Osteocyte (in vitro differentiated cells): ENCODE measurements at places on chromosomes 7 and 10. TPM values are rescaled to one million over a fixed set of nuclear protein-coding genes. Genes with fewer than 3 reads are reported as not detected.

The ECHDC3 gene
- total RNA-seq: 0.55 and 1.2 TPM in 2 replicates

The WNT16 gene
- total RNA-seq: 0.26 and 0.81 TPM in 2 replicates

The CCDC172 gene
- total RNA-seq: not detected in 2 replicates

The MSMB gene
- not detected in 2 replicates for total RNA-seq

The ASB10 gene
- total RNA-seq: not detected in 2 replicates

The PLAC9 gene
- total RNA-seq: 125 and 131 TPM in 2 replicates

The CUBN gene
- 1.4 and 1.7 TPM in 2 replicates for total RNA-seq

The LRGUK gene
- total RNA-seq: 0.13 and 0.30 TPM in 2 replicates

The GNAT3 gene
- not detected in 2 replicates for total RNA-seq

The C10orf143 gene
- total RNA-seq: 2.9 and 4.1 TPM in 2 replicates

The RTKN2 gene
- total RNA-seq: 1.9 and 2.4 TPM in 2 replicates

The NRAP gene
- total RNA-seq: not detected in 2 replicates

The NCF1 gene
- total RNA-seq: not detected in 2 replicates

The ADAMTS14 gene
- total RNA-seq: 3.8 and 4.1 TPM in 2 replicates

The TRIM74 gene
- total RNA-seq: 1.5 and 1.7 TPM in 2 replicates

GRCh38 chr7:134691546-134692343 is 45.1 kb downstream of the BPGM start:
- DNase-seq: peak; percentile 85

- DNase-seq: no peak
Measured at GRCh38 chr7:30734497-30734896, 17.4 kb upstream of the INMT start.

- no peak for DNase-seq
Measured at GRCh38 chr10:33967606-33968120, 633.2 kb upstream of the NRP1 start.

DNA sequence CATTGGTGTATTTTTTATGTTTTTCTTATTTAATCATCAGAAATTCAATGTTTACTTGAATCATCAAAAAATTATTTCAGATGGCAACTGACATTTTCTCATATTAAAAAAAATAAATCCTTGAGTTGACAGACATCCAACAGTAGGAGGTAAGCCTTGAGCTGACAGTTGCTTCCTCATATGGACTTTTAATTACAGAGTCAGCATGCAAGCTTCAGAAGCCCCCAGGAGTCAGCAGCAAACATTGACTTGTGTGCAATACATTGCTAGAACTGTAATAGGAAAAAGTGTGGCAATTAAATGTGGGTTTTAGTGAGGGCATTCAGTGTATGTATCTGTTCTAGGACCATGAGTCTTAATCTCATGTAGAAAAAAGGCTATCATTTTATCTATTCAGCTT is 62.4 kb upstream of the TAS2R16 start:
- no peak for DNase-seq

- no peak for DNase-seq
Measured at GRCh38 chr10:27625452-27626211, 120.0 kb downstream of the MKX start.

- no peak for DNase-seq
Measured at GRCh38 chr7:24191362-24191761, 92.6 kb upstream of the NPY start.

DNA sequence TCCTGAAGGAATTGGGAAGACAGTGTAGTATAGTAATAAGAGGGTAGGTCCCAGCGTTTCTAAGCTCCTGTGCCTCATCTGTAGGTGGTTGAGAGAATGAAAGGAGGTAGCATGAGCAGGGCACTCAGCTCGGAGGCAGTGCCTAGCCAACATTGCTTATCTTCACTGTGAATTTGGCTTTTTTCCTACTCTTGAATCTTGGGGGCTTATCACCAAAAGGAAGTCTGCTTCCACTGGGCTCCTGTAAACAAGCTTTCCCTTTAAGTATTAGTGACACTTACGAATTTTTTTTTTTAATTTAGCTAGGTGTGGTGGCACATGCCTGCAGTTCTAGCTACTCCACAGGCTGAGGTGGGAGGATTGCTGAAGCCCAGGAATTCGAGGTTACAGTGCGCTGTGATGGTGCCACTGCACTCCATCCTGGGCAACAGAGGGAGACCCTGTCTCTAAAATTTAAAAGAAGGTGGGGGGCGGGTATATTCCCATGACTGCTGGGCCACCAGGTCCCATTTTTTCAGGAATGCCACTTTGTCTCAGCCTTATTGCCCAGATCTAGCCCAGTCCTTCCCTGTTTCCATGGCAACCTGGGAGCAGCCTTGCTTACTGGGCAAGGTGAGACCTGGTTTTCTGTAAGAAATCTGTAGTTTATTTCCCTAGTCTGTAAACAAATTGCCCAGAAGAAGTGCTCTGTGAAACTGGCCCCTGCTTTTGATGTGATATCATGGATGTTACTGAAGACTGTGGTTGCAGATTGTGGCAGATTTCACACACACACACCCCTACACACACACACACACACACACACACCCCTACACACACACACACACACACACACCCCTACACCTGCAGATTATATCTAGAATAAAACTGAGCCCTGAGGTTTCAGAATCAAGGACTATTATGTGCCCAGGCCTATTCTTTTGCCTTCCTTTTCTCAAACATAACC is 19.4 kb downstream of the OGDH start:
- no peak for DNase-seq

- peak; percentile 90 for DNase-seq
Measured at GRCh38 chr7:116354546-116355423, 144.4 kb downstream of the TES start.

DNA sequence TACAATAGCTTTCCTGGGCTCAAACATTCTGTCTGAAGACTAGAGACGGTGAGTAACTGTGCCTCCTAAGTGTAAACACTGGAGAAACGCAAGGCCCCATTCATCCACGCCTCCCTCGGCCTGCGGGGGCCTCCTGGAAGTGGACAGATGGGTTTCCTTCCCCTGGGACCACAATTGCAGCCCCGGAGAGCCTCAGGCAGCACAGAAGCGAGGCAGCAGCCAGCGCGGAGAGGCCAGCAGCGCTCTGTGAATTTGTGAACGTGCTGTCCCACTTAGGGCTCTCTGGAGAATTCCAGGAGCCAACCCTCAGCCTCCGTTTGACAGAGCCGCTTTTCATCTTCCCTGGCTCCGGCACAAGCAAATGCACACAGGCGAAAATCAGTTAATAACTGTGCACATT is 23.2 kb upstream of the CALN1 start:
- no peak for DNase-seq

GRCh38 chr7:40815022-40815421 is 680.2 kb downstream of the SUGCT start:
- no peak for DNase-seq

- DNase-seq: no peak
Measured at GRCh38 chr7:23532490-23533237, 883 bp upstream of the TRA2A start.

DNA sequence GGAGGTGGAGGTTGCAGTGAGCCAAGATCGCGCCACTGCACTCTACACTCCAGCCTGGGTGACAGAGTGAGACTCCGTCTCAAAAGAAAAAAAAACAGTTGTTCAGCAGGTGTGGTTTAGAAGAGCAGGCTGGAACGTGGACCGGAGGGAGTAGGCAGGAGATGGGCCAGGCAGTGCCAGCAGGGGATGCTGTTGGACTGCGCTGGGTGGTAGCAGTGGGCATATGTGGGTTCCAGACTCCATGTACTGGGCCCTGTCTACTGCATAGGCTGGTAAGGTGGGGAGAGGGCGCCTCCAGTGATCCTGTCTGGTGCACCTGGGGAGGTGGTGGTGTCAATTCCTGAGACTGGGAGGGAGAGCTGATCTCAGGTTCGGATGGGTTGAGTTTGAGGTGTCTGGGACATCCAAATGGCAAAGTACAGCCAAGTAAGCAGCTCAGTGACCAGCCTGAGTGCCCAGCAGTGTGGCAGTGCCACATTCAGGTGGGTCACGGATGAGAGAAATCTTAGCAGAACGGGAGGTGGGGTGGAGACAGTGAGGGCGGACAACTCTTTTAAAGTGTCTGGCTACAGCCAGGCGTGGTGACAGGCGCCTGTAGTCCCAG is 25.9 kb downstream of the SFXN4 start:
- DNase-seq: no peak

GRCh38 chr10:67884842-67885670 is 600 bp downstream of the SIRT1 start:
- peak; percentile 90 for DNase-seq

DNA sequence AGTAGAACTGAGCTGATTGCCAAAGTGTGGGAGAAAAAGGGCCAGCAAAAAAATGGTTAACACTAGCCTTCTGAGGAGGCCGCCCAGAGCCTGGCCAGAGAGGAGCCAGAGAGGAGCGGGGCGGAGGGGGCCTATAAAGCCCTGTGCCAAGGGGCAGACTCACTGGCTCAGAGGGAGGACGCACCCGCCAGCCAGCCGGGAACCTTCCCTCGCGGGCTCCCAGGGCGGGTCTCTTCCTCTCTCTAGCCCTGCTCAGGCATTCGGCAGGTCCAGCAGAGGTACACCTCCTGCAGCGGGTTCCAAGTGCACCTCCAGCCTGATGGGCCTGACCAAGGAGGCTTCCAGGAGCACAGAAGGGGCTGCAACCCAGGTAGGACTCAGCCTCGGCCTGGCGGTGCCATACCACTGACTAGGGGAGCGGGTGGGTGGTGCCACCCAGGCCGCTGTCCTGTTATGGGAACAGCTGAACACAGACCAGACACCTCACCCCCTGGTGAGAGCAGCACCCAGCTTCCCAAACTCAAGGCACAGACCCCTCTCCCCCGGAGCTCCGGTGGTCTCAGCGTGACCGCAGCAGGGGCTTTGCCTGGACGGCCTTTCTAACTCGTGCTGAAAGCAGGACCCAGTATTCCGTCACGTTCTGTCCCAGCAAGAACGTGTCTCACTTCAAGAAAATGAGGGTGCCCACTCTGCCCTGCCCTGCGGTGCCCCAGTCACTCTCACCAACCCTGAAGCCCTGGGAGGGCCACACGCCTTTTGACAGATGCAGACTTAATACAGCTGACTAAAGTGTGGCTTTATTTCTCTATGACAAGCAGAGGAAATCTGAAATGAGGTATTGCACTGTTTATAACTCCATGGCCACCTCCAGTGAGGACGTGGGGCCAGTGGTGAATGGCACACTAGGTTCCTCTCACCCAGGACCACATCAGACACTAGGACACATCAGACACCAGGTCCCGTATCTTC is at the start of gene GPER1:
Gene GPER1, plus strand, starts transcription at position 162 of the 969 bp plus-strand sequence. CDS start 3,616 bp downstream, outside the sequence.
- DNase-seq: no peak

DNA sequence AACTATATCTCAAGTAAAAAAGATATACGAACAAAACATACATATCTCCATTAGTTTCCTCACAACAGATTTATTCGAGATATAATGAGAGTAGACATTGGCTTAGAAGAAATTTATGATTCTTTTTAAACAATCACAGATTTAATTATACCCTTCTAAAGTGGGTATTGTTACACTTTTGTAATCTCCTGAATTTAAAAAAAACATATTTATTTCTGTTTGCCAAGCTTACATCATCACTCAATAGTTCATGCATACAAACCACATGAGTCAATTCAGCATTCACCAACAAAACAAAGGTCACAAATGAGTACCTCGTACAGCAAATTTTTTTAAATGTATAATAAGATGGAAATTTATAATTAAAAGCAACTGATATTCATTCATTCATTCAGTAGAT is 17.6 kb downstream of the LRRN3 start:
- DNase-seq: no peak

DNA sequence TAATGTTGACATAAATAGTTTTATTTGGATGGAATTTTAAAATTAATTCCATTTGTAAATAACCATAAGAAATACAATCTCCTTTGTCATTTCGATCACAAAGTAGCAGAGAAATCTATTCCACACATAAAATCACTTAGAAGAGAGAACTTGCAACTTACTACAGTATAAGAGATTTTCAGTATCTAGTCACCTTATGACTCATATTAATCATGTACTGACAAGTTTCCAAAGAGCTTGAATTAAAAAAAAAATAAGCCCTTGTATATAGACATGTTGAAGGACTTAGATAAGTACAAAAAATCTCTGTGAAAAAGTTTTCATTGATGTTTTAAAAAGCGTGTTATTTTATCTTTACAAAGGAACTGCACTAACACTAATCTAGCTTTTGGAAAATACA is 207.1 kb upstream of the ETV1 start:
- DNase-seq: no peak

- no peak for DNase-seq
Measured at GRCh38 chr7:39592586-39592985, 26.4 kb downstream of the YAE1 start.

DNA sequence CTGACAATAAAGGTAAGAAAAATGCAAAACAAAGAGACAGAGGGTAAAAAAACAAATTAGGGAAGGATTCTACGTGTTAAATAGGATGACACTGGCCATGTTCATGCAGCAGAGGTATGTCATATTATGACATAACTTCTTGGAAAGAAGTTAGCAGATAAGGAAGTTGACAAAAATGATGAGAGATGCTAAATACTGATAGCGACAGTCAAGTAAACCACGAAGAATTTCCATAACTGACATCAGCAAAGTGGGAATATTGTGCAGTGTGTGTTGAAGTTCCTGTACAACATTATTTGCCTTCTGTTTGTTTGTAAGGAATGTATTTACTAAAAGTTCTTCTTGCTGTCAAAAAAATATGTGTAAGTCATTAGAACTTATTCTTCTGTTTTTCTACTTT is 29.5 kb downstream of the MDH2 start:
- DNase-seq: no peak

- no peak for DNase-seq
Measured at GRCh38 chr7:155745737-155746136, 66.5 kb downstream of the SHH start.

DNA sequence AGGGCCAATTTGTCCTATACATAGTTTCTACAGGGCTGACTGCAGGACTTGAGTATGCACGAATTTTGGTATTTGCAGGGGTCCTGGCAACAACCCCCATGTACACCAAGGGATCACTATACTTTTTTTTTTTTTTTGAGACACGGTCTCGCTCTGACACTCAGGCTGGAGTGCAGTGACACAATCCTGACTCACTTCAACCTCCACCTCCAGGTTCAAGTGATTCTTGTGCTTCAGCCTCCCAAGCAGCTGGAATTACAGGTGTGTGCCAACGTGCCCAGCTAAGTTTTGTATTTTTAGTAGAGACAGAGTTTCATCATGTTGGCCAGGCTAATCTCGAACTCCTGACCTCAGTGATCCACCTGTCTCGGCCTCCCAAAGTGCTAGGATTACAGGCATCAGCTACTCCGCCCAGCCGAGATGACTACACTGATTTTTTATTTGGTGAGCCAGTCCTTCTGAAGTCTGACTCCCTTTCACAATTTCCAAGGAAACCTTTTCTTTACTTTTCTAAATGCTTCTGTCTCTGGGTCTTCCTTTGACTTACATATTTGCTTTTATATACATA is 19.8 kb downstream of the CFAP70 start:
- DNase-seq: no peak
